IPS DF 6.9 (cell line): ENCODE measurements at places on chromosomes 1 and 21.
A peak's percentile ranks its signal among the peaks of the same experiment; 100 is the strongest.

DNA sequence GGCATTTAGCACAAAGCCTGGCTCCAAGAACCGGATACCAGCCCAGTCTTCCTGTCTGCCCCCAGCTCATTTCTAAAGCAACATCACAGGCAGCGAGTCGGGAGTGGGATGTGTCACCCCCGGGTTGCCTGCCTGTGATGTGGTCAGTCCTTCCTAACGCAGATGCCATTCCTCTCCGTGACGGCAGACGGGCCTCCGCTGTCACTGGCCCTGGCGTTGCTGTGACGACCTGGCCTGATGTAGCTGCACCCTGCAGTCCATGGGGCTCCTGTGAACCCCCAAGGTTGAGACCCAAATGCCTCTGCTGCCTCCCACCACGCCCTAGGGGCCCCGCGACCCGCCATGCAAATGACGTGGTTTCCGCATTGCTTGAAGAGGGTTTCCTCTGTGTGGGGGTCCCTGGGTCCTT lies 12.3 kb downstream of the TNFRSF1B start:
- H3K36me3 ChIP-seq, result no peaks in the 10 kb centered on the region
- H3K4me3 ChIP-seq, result no peak overlapping the region
- H3K27me3 ChIP-seq, result no peaks in the 10 kb centered on the region
- peaks cover 6% of the 10 kb centered on the region for H3K4me1 ChIP-seq

- no peak overlapping the region for H3K27ac ChIP-seq
- no peak for DNase-seq
- H3K27me3 ChIP-seq, result no peaks in the 10 kb centered on the region
- H3K36me3 ChIP-seq, result no peaks in the 10 kb centered on the region
- H3K4me3 ChIP-seq, result no peak overlapping the region
- H3K4me1 ChIP-seq, result no peaks in the 10 kb centered on the region
Observed at GRCh38 chr1:239418681-239419080, 32.3 kb downstream of the CHRM3 start.

DNA sequence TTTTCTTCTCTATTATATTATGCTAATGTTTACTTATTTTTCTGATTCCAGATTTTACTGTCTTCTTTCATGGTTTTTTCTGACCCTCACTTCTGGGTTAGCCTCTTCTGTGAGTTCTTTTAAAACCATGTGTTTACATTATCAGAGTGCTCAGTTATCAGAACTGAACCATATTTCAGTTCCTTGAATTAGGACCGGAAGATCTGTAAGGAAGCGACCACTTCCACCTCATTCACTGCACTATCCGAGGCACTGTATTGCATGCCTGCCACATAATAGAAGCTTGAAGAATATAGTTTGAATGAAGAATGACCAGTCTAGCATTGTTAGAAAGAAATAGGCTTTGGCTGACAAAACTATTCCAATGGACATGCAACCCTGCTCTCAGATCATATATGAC lies 281.0 kb upstream of the DEPDC1 start:
- no peaks in the 10 kb centered on the region for H3K36me3 ChIP-seq
- H3K27me3 ChIP-seq, result no peaks in the 10 kb centered on the region
- H3K27ac ChIP-seq, result no peak overlapping the region
- H3K4me1 ChIP-seq, result no peaks in the 10 kb centered on the region

DNA sequence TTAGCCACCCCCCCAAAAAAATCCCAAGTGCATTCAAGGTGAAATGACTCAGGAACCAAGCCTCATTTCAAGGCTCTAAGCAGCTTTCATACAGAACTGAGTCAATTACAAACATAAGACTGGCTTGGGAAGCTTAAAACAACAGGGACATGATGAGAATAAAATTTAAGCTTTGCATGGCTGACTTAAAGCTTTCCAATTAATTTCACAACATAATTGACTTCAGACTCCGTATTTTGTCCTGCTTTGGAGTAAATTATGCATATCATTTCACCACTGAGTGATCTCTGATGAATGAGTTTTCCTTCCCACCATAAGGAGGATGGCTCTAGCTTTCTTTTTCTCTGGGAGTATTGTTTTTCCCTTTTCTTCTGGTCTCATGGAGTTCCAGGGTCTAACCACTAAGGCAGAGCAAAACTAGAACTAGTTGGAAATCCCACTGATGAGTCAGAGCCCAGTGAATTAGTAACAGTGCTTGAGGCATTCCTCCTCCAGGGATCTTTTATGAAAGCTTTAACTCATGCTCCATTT lies 72.8 kb downstream of the XCL2 start:
- no peaks in the 10 kb centered on the region for H3K36me3 ChIP-seq
- H3K27ac ChIP-seq, result no peak overlapping the region
- no peaks in the 10 kb centered on the region for H3K27me3 ChIP-seq
- no peak for DNase-seq

GRCh38 chr1:159906960-159907359 lies 7.0 kb upstream of the CFAP45 start:
- no peak for DNase-seq
- no peak overlapping the region for H3K4me3 ChIP-seq
- H3K27me3 ChIP-seq, result no peaks in the 10 kb centered on the region
- peaks cover 6% of the 10 kb centered on the region; the same call in 1 of the 2 replicates for H3K4me1 ChIP-seq

- no peak for DNase-seq
- no peak overlapping the region for H3K4me3 ChIP-seq
- no peaks in the 10 kb centered on the region for H3K4me1 ChIP-seq
- no peaks in the 10 kb centered on the region for H3K36me3 ChIP-seq
- H3K27ac ChIP-seq, result no peak overlapping the region
Observed at GRCh38 chr21:27466140-27466539, 499.3 kb upstream of the ADAMTS5 start.

- no peak overlapping the region for H3K27ac ChIP-seq
- no peaks in the 10 kb centered on the region for H3K36me3 ChIP-seq
- H3K27me3 ChIP-seq, result no peaks in the 10 kb centered on the region
- peaks cover 9% of the 10 kb centered on the region for H3K4me1 ChIP-seq
- no peak for DNase-seq
Observed at GRCh38 chr1:10706376-10706913, 90.0 kb downstream of the CASZ1 start.

DNA sequence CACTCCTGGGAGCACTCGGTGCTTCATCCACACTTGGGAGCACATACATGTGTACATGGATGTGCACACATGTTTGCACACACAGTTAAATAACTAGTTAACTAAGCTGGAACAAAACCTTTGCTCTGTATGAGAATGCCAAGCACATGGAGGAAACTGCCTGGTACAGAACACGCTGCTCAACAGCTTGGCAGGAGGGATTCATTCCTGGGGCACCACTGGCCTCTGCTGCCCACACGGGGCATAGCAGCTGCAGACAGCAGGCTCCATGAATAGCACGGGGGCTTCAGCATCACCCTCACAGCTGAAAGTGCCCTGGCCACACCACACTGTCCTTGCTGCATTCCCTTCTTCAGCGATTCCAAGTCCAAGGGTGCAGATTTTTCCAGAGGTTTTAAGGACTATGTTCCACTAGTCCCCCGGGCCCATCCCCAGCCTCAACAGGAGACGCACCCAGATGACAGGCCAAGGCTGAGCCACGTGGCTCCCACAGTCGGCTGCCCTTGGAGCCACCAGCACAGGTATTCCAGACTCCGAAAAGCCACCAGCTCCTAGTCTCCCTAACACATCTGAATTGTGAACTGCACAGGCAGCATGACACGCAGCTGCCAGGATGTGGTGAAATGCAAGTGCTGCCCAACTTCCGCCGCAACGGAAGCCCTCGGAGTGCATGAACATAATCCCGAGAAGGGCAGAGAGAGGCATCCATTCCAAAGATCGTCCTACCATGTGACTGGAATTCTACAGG lies 16.9 kb downstream of the NPHP4 start:
- no peak overlapping the region for H3K27ac ChIP-seq
- no peak for DNase-seq
- no peak overlapping the region for H3K4me3 ChIP-seq
- H3K27me3 ChIP-seq, result no peaks in the 10 kb centered on the region
- H3K4me1 ChIP-seq, result 0 out of 2 replicates have a peak, but pooled peaks cover 1% of the 10 kb centered on the region

DNA sequence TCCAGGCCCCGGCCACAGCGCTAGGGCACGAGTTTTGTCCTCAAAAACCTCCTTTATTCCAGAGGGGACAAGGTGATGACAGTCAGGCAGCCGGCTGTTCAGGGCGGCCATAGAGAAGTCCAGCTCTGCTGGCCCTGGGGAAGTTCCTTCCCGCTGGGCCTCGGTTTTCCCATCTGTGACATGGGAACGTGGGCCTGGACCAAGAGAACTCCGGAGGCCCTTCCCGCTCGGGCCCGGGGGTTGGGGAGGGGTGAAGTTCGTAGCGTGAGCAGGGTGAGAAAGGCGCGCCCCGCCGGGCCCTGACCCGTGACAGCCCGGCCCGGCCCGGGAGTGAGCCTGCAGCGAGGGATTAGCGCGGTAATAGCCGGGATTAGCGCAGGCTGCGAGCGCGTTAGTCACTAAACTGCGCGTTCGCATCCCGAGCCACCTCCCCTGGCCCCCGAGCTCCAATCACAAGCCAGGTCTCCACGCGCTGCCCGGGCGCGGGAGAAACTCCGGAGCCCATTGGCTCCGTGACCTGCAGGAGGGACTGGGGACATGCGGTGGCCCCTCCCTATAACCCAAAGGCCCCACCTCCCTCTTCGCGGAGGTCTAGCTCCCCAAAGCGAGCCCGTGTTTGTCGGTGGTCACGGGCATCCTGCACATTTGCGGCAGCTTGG lies 29.8 kb upstream of the PADI2 start:
- peaks cover 3% of the 10 kb centered on the region; the same call in 1 of the 2 replicates for H3K4me1 ChIP-seq
- H3K27ac ChIP-seq, result no peak overlapping the region
- no peak for DNase-seq
- no peak overlapping the region for H3K4me3 ChIP-seq
- no peaks in the 10 kb centered on the region for H3K36me3 ChIP-seq
- H3K27me3 ChIP-seq, result no peaks in the 10 kb centered on the region

- no peak overlapping the region for H3K27ac ChIP-seq
- no peak overlapping the region; the same call in 1 of the 2 replicates for H3K4me3 ChIP-seq
- peaks cover 11% of the 10 kb centered on the region; the same call in 1 of the 2 replicates for H3K4me1 ChIP-seq
- DNase-seq, result no peak
Observed at GRCh38 chr21:33027401-33028286, 1.9 kb downstream of the OLIG2 start.

- H3K36me3 ChIP-seq, result peaks cover 6% of the 10 kb centered on the region; the same call in 1 of the 2 replicates
- no peaks in the 10 kb centered on the region for H3K4me1 ChIP-seq
- DNase-seq, result no peak
- H3K27ac ChIP-seq, result no peak overlapping the region
Observed at GRCh38 chr1:231274119-231274825, 33.3 kb downstream of the GNPAT start.

DNA sequence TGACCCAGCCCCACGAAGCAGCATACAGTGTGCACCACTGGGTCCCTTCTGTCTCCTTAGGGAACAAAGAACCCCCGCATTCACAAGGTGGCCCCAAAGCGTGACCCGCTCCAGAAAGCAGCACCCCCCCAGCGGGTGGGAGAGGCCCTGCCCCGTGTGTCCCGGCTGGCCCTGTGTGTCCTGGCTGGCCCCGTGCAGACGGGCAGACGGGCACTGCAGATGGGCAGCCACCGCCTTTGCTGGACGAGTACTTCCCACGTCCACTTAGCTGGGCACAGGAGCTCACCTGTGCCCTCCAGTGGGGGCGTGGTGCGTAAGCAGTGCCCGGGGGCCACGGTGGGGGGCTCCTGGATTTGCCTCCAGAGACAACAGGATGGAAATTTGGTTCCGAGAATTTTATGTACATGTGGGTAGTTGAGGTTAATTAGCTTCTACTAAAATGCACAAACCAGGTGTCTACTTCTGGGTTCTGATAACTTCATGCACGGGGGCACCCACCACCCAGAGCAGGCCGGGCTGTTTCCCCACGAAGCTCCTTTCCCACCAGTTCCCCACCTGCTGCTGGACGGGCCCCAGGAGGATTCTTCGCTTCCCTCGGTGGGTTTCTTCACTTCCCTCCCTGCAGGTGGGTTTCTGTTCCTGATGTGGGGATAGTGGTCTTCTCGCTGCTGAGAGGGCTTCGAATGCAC lies 33.2 kb upstream of the SLC19A1 start:
- H3K27ac ChIP-seq, result no peak overlapping the region
- H3K27me3 ChIP-seq, result no peaks in the 10 kb centered on the region
- 0 out of 2 replicates have a peak, but pooled peaks cover 4% of the 10 kb centered on the region for H3K4me1 ChIP-seq
- no peak overlapping the region for H3K4me3 ChIP-seq
- H3K36me3 ChIP-seq, result no peaks in the 10 kb centered on the region; the same call in 1 of the 2 replicates

DNA sequence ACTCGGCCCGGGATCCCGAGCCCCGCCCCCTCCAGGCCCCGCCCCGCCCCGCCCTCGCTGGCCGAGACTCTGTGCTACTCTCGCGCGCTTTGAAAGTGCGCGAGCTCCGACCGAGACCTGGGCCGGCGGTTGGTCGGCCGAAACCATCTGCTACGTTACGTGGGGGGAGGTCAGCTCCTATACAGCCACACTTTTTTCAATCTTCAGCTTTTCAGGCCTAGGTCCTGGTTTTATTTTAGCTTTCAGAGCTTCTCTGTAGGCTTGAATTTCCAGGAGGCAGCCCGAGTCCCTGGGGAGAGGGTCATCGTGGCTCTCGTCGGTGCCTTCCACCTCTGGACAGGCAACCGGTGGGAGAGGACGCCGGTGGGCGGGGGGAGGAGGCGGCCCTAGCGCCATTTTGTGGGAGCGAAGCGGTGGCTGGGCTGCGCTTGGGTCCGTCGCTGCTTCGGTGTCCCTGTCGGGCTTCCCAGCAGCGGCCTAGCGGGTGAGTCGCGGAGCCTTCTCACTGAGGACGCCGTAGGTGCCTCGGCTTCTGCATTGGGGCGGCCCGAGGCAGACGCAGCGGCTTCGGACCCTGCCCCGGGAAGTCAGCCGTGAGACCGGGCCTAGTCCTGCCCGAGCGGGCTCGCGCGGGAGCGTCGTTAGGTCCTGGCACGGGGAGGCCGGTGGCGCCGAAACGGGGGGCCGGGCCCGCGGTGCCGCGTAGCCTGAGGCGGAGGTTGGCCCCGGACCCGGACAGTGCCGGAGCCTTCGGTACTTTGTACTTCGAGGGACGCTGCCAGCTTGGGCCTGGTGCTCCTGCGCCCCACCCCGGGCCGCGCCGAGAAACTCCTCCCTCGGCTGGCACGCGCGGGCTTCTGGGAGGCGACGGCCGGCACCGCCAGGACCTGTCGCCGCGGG lies at the start of gene TARDBP:
TSS of gene TARDBP (plus strand) at position 395 of the 900 bp plus-strand sequence. CDS start 1,074 bp downstream, outside the sequence.
- peak within 1 kb of the TSS; percentile 95 for H3K4me3 ChIP-seq
- H3K27me3 ChIP-seq, result no peaks in the 10 kb centered on the region
- no peak within 1 kb of the TSS for H3K27ac ChIP-seq
- peaks cover 10% of the 10 kb centered on the region; the same call in 1 of the 2 replicates for H3K36me3 ChIP-seq
- no peaks in the 10 kb centered on the region for H3K4me1 ChIP-seq

GRCh38 chr1:18064534-18064933 lies 43.1 kb upstream of the IGSF21 start:
- H3K4me1 ChIP-seq, result no peaks in the 10 kb centered on the region
- no peak overlapping the region for H3K27ac ChIP-seq
- DNase-seq, result no peak
- no peaks in the 10 kb centered on the region for H3K36me3 ChIP-seq
- no peak overlapping the region for H3K4me3 ChIP-seq
- H3K27me3 ChIP-seq, result no peaks in the 10 kb centered on the region; the same call in 1 of the 2 replicates

DNA sequence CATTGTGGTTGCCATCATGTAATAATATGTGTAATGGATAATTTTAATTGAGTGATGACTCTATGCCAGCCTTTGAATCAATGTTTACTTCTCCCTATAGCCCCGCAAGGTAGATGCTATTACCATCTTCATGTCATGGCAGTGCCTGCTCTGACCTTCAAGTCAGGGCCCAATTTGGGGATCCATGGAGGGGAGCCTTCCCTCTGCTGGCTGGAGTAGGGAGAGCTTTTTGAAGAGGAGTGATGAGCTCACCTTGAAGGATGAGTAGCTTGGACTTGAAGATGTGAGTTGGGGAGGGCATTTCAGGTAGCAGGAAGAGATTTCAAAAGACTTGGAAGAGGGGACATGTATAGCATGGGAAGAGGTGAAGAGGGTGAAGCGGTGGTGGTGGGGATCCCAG lies 189.2 kb downstream of the FOXD2 start:
- H3K27ac ChIP-seq, result no peak overlapping the region
- no peak overlapping the region for H3K4me3 ChIP-seq
- DNase-seq, result no peak
